Left lung (tissue), 14 donors: ENCODE measurements at places on chromosomes 7 and 10. TPM values are rescaled to one million over a fixed set of nuclear protein-coding genes. Genes with fewer than 3 reads are reported as not detected.

GRCh38 chr7:96605045-96605716, 104.5 kb downstream of the SEM1 start:
- H3K4me1 ChIP-seq: no peaks in the 10 kb centered on the region
- no peaks in the 10 kb centered on the region for H3K36me3 ChIP-seq
- H3K27ac ChIP-seq: no peak overlapping the region
- no peak overlapping the region for H3K4me3 ChIP-seq

GRCh38 chr7:27186668-27187474, 1.8 kb upstream of the HOXA11 start:
- no peak overlapping the region for H3K4me3 ChIP-seq
- DNase-seq: no peak
- H3K27me3 ChIP-seq: peaks cover 100% of the 10 kb centered on the region
- H3K27ac ChIP-seq: no peak overlapping the region
- H3K4me1 ChIP-seq: peaks cover 4% of the 10 kb centered on the region
- H3K36me3 ChIP-seq: no peaks in the 10 kb centered on the region

Gene RPS24
- total RNA-seq: 1,263 TPM

- peaks cover 100% of the 10 kb centered on the region for H3K4me1 ChIP-seq
- H3K27ac ChIP-seq: peak overlapping the region; percentile 90
- H3K27me3 ChIP-seq: no peaks in the 10 kb centered on the region
- H3K36me3 ChIP-seq: no peaks in the 10 kb centered on the region
- H3K4me3 ChIP-seq: no peak overlapping the region
These were observed 35.7 kb upstream of the SH2D4B start for GRCh38 chr10:80501913-80502521.

Gene BTRC
- total RNA-seq: 16.8 TPM

Gene AQP1
- total RNA-seq: 567 TPM

- no peaks in the 10 kb centered on the region for H3K36me3 ChIP-seq
- H3K4me3 ChIP-seq: no peak overlapping the region
- peaks cover 36% of the 10 kb centered on the region for H3K4me1 ChIP-seq
- no peaks in the 10 kb centered on the region for H3K27me3 ChIP-seq
These were observed 16.3 kb upstream of the ZMIZ1 start for GRCh38 chr10:79052291-79053080.

Gene SFTPA2
- total RNA-seq: 13,178 TPM

GRCh38 chr7:65946904-65947303, 35.1 kb downstream of the GUSB start:
- H3K4me1 ChIP-seq: no peaks in the 10 kb centered on the region
- no peaks in the 10 kb centered on the region for H3K36me3 ChIP-seq
- no peak for DNase-seq
- H3K27ac ChIP-seq: no peak overlapping the region
- H3K27me3 ChIP-seq: no peaks in the 10 kb centered on the region

GRCh38 chr7:30556840-30557239, 37.8 kb upstream of the GARS1 start:
- no peak overlapping the region for H3K4me3 ChIP-seq
- peaks cover 2% of the 10 kb centered on the region for H3K4me1 ChIP-seq
- no peaks in the 10 kb centered on the region for H3K27me3 ChIP-seq

DNA sequence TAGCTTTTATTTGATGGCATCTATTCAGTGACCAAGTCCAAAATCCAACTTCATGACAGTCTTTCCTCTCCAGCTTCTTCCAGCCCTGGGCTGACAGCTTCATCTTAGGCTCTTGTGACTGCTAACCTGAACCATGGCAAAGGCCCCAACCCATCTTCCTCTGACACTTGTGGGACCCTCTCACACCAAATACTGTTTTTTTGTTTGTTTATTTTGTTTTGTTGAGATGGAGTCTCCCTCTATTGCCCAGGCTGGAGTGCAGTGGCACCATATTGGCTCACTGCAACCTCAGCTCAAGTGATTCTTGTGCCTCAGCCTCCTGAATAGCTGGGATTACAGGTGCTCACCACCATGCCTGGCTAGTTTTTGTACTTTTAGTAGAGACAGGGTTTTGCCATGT, 265.2 kb downstream of the GATA3 start:
- H3K27me3 ChIP-seq: peaks cover 3% of the 10 kb centered on the region
- no peak overlapping the region for H3K27ac ChIP-seq
- H3K36me3 ChIP-seq: no peaks in the 10 kb centered on the region
- no peaks in the 10 kb centered on the region for H3K4me1 ChIP-seq
- H3K4me3 ChIP-seq: no peak overlapping the region
- no peak for DNase-seq

Gene GRM3
- not detected for total RNA-seq

- peaks cover 4% of the 10 kb centered on the region for H3K4me1 ChIP-seq
- no peaks in the 10 kb centered on the region for H3K27me3 ChIP-seq
- H3K27ac ChIP-seq: no peak overlapping the region
- H3K4me3 ChIP-seq: no peak overlapping the region
- H3K36me3 ChIP-seq: no peaks in the 10 kb centered on the region
- DNase-seq: no peak
These were observed 58.6 kb downstream of the PLXDC2 start for GRCh38 chr10:19874791-19875190.

Gene GNGT1
- total RNA-seq: not detected

- H3K4me1 ChIP-seq: peaks cover 6% of the 10 kb centered on the region
- H3K27ac ChIP-seq: peak overlapping the region; percentile 67
- DNase-seq: no peak
- no peaks in the 10 kb centered on the region for H3K27me3 ChIP-seq
These were observed 30.3 kb downstream of the GSTO2 start for GRCh38 chr10:104299031-104299904.

Gene AP4M1
- 18.2 TPM for total RNA-seq

GRCh38 chr10:85045046-85045445, 716.7 kb downstream of the CCSER2 start:
- H3K27ac ChIP-seq: no peak overlapping the region
- H3K4me1 ChIP-seq: no peaks in the 10 kb centered on the region
- no peaks in the 10 kb centered on the region for H3K36me3 ChIP-seq

GRCh38 chr10:90975096-90975495, 54.2 kb upstream of the ANKRD1 start:
- DNase-seq: no peak
- no peaks in the 10 kb centered on the region for H3K27me3 ChIP-seq
- no peaks in the 10 kb centered on the region for H3K36me3 ChIP-seq
- H3K4me1 ChIP-seq: no peaks in the 10 kb centered on the region
